ENCODE measurements at places on chromosomes 12 and 14.
A peak's percentile ranks its signal among the peaks of the same experiment; 100 is the strongest.

DNA sequence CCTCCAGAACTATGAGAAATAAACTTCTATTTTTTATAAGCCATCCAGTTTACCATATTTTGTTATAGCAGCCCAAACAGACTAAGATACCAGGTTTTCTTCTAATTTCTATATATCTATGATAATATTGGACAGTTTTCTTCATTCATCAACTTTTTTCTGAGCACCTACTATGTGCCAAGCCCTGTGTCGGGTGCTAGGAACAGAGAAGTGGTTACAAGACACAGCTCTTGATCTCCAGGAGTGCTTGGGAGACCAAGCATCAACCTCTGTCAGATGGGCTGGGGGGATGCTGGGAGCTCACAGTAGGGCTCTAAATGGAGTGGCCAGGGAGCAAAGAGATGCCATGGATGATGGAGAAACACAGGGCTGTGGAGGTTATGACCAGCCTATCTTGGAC, 2.9 kb upstream of the WSCD2 start:
- DNase-seq, result no peak

GRCh38 chr12:105705765-105706164, 375.3 kb downstream of the C12orf75 start:
- no peak for DNase-seq

GRCh38 chr14:33692762-33693161, 258.1 kb downstream of the EGLN3 start:
- no peak for DNase-seq

DNA sequence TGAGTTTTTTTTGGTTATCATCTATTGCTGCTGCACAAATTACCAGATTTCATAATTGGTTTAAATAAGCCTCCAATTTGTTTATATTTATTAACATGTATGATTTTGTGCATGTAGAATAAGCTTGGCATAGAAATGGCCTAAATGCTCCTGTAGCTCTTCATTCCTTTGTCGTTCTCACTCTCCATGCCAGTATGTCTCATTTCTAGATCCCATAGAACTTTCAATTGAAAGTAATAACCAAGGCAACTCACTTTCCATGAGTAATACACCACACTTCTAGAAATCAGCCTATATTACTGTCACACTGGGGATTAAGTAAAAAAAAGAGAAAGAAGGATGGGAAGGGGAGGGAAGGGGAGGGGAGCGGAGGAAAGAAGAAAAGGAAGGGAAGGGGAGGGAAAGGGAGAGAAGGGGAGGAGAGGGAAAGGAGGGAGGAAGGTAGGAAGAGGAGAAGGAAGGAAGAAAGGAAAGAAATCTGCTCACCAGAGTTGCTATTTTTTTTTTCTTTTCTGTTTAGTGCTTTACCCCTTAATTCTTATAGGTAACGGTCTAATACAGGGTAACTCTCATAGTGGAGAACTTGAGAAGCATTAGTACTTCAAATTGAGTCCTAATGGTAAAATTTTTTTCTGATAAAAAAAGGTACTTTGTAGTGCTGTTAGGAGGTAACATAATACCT, 45.6 kb downstream of the MDM2 start:
- DNase-seq, result no peak

GRCh38 chr12:4997939-4998338, 45.7 kb upstream of the KCNA5 start:
- DNase-seq, result no peak

- DNase-seq, result no peak
Measured at GRCh38 chr14:23008831-23009230, 1.1 kb downstream of the C14orf93 start.

- no peak for DNase-seq
Measured at GRCh38 chr12:43066471-43066870, 476.9 kb upstream of the PRICKLE1 start.

DNA sequence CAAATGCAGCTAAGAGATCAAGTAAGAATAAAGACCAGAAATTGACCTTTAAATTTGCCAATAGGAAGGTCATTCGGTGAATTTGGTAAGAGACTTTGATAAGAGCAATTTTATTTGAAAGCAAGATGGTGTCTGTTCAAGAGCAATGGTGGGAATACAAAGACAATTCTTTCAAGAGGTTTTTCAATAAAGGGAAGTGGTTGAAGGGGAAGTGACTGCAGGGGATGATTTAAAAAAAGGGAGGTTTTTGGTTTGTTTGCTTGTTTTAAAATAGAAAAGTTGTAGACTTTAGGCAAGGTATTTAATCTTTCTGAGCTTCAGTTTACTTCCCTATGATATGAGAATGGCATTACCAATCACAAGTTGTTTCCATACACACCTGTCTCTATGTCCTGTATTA, 4.3 kb upstream of the APPL2 start:
- DNase-seq, result no peak

DNA sequence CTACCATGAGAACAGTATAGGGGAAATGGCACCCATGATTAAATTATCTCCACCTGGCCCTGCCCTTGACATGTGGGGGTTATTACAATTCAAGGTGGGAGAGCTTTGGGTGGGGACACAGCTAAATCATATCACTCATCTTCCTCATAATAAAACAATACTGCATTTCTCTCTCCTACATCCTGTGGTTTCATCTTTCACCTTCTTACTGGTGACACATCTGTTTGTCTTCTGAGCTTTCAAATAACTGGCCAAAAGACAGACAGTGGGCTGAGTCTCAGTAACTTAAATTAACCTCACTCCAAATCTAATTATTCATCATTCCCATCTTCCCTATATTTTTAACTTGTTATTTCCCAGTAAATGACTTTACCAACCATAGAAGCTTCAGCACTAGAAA, 729.7 kb upstream of the USP15 start:
- no peak for DNase-seq

GRCh38 chr12:49825360-49825970, 2.7 kb downstream of the NCKAP5L start:
- peak; percentile 66 for DNase-seq

- DNase-seq, result no peak
Measured at GRCh38 chr14:22476005-22476751, 112.8 kb downstream of the DAD1 start.

DNA sequence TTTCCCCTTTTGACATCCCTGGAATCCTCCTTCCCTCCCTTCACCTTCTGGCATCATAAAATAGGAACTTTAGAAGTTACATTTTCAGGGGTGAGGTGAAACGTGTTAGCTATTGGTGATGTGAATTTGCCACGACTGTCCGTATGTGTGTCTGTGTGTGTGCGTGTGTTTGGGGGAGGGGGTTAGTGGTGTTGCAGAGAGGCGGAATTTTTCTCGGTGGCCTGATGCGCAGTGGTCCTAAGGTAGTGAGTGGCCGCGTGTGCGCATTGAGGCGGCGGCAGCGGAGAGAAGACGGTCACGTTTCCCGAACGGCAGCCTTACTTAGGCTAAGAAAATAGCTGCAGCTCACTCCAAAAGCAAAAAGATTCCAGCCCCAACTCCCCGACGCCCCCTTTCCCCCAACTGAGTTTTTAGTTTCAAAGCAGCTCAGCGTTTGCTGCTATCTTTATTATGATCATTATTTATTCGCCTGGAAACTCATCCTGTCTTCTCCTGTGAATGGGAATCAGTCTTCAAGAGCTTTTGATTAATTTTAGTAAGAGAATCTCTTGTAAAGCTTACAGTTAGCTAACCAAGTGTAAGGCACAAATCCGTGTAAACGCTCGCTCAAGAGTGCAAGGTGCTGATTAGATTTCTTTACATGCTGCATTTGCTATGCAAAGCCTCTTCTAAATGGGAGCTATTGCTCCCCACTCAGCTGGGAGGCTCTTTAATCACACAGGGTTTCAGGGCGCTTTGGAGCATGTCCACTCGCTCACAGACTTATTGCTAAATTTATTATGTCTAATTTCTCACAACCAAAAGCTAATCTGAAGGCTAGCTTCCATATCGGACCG, 4.7 kb downstream of the FLRT2 start:
- peak; percentile 22 for DNase-seq

DNA sequence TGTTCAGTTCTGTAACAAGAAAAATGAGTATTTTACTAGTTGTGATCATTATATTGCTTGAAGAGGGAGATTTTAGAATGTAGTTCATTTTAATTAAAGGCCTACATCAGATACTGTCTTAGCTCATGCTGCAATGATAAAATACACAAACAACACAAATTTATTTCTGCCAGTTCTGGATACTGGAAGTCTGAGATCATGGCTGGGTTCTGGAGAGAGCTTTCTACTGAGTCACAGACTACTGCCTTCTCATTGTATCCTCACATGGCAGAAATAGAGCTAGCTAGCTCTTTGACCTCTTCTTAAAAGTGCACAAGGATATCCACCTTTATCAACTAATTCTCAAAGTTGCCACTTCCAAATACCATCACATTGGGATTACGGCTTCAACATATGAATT, 53.8 kb downstream of the MIS18BP1 start:
- DNase-seq, result no peak

- DNase-seq, result no peak
Measured at GRCh38 chr14:56244138-56244789, 126.1 kb downstream of the PELI2 start.

All from H7 (cell line).